Lower leg skin (tissue), 4 donors: ENCODE measurements at places on chromosomes 7 and 10. TPM values are rescaled to one million over a fixed set of nuclear protein-coding genes. Genes with fewer than 3 reads are reported as not detected.

CPXM2 gene
- 1.6 TPM for total RNA-seq

HOXA2 gene
- 2.1 TPM for total RNA-seq

ZNF487 gene
- 7.2 TPM for total RNA-seq

ADRB1 gene
- 1.0 TPM for total RNA-seq

SCART1 gene
- 1.8 TPM for total RNA-seq

PURB gene
- total RNA-seq, result 28.1 TPM

ARF5 gene
- 187 TPM for total RNA-seq

DNA sequence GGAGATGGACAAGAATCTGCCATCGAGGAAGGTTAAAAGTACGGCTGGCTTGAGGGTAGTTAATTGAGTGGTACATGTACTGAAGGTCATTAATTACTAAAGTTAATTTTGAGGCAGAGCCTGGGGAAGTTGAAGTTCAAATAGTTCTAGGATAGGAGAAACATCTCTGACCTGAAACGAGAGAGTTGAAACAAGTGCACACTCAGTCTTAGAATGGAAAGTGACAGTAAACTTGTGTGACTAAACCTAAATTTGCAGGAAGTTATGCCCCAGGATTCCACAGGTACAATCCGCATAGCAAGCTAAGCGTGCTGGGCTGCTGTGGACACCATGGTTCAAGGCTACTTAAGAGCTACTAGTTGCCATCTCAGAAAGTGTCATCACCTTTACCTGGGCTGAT lies 209.9 kb downstream of the CHCHD3 start:
- no peak for DNase-seq

DNA sequence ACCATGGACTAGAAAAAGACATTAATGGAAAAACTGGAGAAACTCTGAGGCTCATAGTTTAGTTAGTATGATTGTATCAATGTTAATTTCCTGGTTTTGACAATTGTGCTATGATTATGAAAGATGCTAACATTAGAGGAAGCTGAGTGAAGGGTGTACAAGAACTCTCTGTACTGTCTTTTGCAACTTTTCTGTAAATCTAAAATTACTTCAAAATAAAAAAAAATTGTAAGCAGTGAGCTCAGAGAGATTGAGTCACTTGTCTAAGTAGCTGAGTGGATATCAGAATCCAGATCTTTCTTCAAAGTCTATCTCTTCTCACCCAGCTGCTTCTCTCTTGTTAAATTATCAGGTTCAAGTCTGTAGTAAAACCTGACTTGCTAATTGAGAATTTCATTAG lies 181.1 kb downstream of the PLCE1 start:
- no peak for DNase-seq

DNA sequence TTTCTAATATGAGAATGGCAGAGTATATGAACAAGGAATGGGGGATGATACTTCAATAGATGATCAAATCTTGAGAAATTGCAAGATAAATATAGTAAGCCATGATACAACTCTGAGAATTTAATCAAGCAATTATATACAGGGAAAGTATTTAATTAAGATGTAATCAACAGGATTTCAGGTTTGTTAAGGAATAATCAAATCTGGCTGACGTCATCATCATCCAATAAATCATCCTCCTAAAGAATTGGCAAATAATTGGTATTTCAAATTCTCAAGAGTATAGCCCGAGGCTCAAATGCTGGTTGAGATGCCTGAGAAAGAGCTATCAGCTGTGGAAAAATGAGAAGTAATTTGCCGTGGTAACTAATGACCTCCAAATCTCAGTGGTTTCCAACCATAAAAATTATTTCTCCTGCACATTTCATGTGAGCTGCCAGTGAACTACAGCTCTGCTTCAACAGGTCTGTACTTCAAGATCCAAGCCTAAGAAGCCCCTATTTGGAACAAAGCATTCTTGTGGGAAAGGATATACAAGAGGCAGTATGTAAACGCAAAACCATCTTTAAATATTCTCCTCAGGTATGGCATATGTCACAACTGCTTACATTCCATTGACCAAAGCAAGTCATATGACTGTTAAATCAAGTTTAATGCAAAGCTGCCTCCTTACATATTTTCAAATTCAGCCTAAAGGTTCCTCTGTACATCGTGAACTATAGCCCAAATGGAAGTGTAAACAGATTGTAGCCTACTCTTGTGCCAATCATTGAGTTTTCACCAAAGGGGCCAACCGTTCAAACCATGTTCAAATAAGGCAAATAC lies 503.0 kb downstream of the KIF20B start:
- DNase-seq, result no peak

GRCh38 chr7:105297985-105298384 lies 90.7 kb downstream of the SRPK2 start:
- no peak for DNase-seq

DNA sequence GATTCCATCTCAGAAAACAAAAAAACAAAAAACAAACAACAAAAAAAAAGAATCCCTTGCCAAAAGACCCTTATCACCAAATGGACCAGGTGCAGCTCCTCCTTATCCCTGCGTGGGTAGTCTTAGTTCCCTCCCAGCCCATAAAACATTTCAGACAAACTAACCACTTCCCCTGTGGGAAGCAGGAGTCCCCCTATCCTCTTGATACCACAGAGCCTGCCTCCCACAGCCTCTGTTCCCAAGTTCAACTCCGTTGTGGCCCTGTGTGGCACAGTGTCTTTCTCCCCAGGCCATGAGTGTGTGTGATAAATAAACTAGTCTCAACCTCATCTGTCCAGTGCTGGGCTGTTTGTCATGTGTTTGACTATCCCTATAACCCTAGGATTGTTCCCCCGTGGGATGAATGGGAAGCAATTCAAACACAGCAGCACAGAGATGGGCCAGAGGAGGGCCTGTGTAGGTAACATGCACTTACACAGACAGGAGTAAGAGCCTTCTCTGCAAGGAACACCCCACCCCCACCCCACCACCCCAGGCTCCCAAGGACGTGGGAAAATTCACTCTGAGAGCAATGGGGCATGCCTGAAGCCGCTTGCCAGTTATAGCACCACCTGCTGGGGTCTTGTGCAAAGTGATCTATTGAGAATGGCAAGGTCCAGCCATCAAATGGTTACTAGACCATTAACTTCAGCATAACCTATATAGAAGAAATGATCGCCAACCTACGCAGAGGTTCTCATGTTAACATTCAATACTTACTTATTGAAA lies 147.1 kb upstream of the GHITM start:
- DNase-seq, result no peak

- no peak for DNase-seq
Observed at GRCh38 chr10:54985732-54986131, 184.7 kb upstream of the PCDH15 start.

DNA sequence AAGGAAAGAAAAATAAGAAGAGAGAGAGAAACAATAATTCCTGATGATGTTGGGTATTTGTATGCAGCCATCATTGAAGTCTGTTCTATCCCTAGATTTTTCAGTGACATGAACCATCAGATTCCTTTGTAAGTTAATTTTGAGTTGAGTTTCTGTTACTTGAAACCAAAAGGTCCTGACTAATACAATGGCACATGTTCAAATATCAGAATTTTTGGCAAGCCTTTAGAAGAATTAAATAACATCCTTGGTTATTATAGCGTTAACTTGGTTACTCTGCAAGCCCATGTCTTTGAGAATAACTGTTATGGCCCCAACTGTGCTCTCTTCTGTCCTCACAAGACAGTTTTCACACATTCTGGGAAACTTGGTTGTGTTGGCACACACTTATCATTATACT lies 66.5 kb downstream of the SYPL1 start:
- DNase-seq, result no peak

- no peak for DNase-seq
Observed at GRCh38 chr7:17910377-17910776, 29.9 kb downstream of the SNX13 start.

GRCh38 chr10:29328983-29329382 lies 40.1 kb downstream of the LYZL1 start:
- no peak for DNase-seq

GRCh38 chr7:149093228-149093627 lies 2.7 kb upstream of the ZNF786 start:
- DNase-seq, result no peak
